ENCODE measurements at places on chromosomes 12 and 14.

DNA sequence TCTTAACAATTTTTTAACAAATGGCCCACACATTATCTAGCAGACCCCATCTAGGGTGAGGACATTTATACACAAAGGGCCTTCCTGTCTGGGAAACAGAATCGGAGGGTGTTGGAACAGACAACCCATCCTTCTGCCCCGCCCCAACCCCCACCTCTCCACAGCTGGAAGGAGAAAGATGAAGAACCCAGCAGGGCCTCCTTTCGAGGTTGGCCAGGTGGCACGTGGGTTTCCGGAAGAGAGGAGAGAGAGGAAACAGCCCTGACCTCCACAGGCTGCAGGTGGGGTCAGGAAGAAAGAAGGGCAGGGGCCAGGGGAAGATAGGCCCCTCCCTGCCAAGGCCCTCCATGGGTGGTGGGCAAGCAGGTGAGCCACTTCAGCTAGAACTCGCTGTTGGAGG is 57.2 kb downstream of the LRRC74A start:
- peak; percentile 72 for DNase-seq

- DNase-seq: no peak
Measured at GRCh38 chr14:57492859-57493258, 798 bp downstream of the CCDC198 start.

DNA sequence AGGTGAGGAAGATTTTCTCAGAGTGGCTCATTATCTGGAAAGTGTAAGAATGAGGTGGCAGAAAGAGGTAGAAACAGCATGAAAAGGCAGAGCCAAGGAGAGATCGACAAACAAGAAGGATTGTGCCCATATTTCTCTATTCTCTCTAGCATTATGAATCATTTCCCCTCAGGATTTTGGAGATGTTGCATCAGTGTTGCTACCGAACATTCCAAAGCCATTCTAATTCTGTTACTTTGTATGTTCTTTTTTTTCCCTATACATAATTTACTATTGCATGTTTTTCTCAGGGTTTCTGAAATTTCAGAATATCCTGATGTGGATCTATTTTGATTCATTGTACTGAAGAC is 61.4 kb downstream of the KICS2 start:
- DNase-seq: no peak

DNA sequence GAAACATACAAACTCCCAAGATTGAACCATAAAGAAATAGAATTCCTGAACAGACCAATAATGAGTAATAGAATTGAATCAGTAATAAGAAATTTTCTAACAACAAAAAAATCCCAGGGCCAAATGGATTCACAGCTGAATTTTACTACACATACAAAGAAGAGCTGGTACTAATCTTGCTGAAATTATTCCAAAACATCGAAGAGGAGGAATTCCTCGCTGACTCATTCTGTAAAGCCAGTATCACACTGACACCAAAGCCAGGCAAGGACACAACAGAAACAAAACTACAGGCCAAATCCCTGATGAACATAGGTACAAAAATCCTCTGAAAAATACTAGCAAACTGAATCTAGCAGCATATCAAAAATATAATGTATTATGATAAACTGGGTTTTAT is 367.8 kb upstream of the CLEC14A start:
- DNase-seq: no peak

- no peak for DNase-seq
Measured at GRCh38 chr12:42742716-42743115, 153.2 kb upstream of the PRICKLE1 start.

DNA sequence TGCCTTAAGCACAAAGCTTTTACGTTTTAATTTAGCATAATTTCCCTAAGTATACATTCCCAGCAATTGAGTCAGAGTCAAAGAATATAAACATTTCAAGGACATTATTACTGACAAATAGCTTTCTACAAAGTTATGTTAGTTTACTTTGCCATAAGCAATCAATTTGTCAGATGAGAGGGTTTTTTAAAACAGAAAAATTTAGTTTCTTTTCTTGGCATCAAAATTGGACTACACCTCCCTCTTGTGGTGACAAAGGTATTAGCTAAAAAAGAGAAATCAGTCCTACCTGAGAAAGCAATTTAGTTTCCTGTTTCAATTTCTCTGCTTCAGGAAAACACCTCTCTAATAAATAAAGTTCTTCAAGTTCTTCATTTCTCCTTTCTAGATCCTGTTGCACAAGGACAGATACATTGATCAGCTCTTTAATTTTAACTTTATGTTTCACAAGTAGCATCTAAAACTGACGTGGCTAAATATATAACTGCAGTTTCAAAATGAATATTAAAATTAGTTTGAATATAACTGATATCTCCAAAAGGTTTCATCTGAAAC is 39.9 kb downstream of the DNAI7 start:
- peak; percentile 35 for DNase-seq

DNA sequence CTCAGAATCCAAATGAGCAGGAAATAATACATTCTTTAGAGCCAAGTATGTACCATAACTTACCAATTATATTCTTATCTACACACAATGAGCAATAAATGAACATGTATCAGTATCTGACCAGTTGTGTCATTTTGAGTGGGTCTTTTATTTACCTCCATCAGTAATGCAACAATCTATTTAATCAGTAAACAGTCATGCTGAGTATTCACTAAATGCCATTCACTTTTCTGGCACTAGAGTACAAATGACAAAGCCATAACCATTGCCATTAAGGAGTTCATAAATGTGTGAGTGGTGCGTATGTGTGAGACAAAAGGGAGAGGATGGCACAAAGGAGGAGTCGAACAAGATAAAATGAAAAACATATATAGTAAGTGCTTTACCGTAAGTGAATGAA is 1.5 kb upstream of the STRAP start:
- DNase-seq: no peak

- no peak for DNase-seq
Measured at GRCh38 chr14:80269353-80269925, 58.1 kb upstream of the DIO2 start.

GRCh38 chr14:82190742-82191141 is 657.1 kb upstream of the SEL1L start:
- no peak for DNase-seq

DNA sequence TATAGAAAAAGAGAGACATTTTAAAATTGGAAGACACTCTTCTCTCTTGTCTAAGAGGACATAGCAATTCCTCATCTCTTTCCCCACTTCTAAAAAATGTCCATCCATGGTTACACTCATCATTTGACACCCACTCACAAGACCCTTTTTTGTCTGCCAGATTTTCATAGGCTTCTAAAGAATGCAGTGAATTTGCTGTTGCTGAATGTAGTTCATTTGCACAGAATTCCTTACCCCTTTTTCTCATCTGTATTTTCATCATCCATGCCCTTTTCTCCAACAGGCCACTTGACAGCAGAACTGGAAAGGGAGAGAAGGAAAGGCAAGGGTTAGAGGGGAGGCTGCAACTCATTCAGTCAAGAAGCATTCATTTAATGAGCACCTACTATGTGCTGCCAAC is 128.0 kb downstream of the NUAK1 start:
- DNase-seq: no peak

DNA sequence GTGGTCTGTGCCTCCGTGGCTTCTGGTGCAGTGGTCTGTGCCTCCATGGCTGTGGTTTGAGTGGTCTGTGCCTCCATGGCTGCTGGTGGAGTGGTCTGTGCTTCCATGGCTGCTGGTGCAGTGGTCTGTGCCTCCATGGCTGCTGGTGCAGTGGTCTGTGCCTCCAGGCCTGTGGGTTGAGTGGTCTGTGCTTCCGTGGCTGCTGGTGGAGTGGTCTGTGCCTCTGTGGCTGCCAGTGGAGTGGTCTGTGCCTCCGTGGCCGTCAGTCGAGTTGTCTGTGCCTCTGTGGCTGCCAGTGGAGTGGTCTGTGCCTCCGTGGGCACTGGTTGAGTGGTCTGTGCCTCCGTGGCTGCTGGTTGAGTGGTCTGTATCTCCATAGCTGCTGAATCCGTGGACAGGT is 10.1 kb downstream of the SELPLG start:
- no peak for DNase-seq

DNA sequence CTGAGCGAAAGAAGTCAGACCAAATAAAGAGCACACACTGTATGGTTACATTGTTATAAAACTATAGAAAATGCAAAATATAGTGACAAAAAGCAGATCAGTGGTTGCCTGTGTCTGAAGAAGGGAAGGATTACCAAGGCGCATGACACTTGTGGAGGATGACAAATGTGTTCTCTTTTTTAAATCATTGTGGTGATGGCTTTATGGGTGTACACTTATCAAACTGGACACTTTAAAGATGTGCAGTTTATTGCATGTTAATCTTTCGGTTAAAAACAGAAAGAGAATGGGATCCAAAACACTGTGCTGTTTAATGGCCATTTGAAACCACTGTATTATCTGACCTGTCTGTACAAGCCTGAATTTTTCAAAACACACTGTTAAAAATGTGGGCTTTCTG is 8.8 kb upstream of the CDK17 start:
- no peak for DNase-seq

GRCh38 chr12:107129315-107129930 is 36.1 kb upstream of the CRY1 start:
- DNase-seq: no peak

- no peak for DNase-seq
Measured at GRCh38 chr14:99708449-99708848, 24.4 kb downstream of the CYP46A1 start.

DNA sequence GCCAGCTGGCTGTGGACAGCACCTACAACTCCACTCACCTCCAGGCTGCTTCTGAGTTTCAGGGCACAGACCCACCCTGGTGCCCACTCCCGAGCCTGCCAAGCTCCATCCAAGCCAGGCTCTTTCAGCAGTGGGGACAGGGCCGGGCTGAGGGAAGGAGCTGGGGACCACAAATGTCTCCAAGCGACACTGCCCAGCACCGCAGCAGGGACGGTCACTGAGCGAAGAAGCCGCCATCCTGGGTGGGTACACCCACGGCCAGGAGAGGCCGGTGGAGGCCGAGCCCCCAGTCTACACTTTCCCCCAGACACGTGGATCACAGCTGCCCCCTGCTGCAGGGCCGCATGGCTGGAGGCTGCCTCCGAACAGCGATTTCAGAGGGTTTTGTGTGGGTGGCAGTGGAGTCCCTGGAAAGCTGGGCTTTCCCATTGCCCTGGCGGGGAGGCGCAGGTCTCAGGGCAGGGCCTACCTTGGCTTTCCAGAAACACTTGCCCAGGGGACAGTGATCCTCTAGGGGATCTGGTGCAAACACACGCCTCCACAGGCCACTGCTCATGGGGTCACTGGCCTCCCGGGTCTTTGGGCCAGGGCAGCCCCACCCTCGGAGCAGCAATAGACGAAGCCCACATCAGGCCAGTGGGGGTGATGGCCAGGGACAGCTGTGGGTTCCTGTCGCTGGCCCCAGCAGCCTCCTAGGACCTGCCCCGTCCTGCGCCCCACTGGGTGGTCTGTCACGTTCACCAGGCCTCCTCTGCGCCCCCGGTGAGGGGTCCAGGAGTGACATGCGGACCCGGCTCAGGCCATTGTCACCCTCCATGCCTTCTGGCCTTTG is 1.2 kb upstream of the GPR132 start:
- no peak for DNase-seq

DNA sequence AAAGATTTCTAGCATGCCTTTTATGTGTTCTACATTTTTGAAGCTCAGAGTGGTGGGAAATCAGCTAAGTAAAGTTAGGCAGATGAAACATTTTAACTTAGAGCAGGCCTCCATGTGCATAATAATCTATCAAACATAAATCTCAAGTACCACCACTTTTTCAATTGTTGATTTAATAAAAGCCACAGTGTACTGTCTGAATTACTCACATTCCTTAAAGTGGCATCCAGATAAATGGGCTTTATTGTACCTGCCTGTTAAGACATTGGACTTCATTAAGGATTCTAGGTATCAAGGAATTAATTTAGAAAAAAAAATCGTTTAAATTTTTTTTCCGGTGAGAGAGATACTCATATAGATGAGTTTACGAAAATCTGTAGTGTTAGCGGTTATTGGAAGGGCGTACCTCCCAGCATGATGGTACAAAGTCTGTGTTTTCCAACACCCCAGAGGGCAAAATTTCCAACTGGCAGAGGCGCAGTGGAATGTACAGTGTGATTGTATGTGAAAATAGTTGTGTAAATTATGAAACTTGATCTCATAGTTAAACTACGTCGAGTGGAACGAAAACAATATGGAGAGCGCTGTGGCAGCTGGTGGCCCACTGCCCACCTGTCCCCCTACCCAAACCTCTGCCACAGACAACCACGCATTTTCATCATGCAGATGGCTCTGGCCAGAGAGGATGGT is 25.0 kb downstream of the ELK3 start:
- no peak for DNase-seq

Data from Jurkat, Clone E6-1 (cell line).